Stimulated activated memory B cell treated with anti-CD40 and anti-IgM and Interleukin-4, amounts not matched to agents 10 μg/mL and 1 μg/mL and 100 μg/mL, for 72 hours (primary cell): ENCODE measurements at places on chromosomes 1 and 21.

DNA sequence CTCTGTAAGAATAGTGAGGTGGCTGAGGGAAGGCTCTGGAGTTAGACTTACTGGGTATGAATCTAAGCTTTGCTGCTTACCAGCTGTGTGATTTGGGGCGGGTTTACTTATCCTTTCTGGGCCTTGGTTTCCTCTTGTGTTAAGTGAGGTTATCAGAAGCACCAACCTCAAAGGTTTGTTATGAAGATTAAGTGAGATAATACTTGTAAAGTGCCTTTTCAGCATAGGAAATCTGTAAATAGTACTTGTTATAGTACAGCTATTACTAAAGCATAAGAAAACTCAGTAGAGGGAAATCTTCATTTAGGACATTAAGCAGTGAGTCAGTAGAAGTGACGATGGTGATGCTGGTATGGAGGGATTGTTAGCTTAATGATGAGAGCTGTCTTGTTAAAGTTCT lies 12.1 kb downstream of the HHAT start:
- ATAC-seq: no peak

DNA sequence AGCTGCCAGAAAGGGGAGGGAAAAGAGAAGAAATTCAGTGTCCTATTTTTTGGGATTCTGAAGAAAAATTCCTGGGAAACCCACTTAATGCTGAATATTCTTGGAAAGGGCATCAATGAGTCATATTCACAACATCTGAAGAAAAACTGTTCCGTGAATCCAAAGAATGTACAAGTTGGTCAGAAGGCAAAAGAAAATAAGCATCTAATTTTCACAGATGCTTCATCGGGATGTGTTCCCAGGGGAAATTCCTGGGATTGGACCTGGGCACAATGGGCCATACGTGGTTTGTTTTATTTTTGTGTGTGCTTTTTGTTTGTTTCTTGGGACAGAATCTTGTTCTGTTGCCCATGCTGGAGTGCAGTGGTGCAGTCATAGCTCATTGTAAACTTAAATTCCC lies 112.2 kb downstream of the MAP3K21 start:
- ATAC-seq: no peak

- no peak for ATAC-seq
Observed at GRCh38 chr1:100359139-100359538, 6.8 kb downstream of the CDC14A start.

- ATAC-seq: peak; percentile 84
Observed at GRCh38 chr1:54965624-54966340, 14.6 kb upstream of the TMEM61 start.

- ATAC-seq: no peak
Observed at GRCh38 chr1:160864173-160864572, 1.5 kb upstream of the CD244 start.

GRCh38 chr1:244304156-244304555 lies 147.6 kb downstream of the ADSS2 start:
- ATAC-seq: no peak

DNA sequence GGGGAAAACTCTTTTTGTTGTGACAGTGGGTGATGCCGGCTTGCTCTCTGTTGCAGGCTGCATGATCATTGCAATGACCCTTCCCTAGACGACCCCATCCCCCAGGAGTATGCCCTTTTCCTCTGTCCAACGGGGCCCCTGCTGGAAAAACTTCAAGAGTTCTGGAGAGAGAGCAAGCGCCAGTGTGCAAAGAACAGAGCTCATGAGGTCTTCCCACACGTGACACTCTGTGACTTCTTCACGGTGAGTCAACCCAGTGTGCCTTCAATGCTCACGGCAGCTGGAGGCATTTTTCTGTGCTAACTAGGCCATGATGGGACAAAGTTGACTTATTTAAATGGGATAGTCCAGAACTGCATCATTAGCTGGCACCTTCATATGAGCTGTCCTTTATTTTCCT lies 5.7 kb downstream of the UBASH3A start:
- no peak for ATAC-seq
